ENCODE measurements at places on chromosomes 4 and X.
A peak's percentile ranks its signal among the peaks of the same experiment; 100 is the strongest.

GRCh38 chr4:7273738-7274297 is 81.5 kb downstream of the SORCS2 start:
- DNase-seq: peak; percentile 21

GRCh38 chr4:135418353-135418752 is 1216.8 kb upstream of the PABPC4L start:
- no peak for DNase-seq

DNA sequence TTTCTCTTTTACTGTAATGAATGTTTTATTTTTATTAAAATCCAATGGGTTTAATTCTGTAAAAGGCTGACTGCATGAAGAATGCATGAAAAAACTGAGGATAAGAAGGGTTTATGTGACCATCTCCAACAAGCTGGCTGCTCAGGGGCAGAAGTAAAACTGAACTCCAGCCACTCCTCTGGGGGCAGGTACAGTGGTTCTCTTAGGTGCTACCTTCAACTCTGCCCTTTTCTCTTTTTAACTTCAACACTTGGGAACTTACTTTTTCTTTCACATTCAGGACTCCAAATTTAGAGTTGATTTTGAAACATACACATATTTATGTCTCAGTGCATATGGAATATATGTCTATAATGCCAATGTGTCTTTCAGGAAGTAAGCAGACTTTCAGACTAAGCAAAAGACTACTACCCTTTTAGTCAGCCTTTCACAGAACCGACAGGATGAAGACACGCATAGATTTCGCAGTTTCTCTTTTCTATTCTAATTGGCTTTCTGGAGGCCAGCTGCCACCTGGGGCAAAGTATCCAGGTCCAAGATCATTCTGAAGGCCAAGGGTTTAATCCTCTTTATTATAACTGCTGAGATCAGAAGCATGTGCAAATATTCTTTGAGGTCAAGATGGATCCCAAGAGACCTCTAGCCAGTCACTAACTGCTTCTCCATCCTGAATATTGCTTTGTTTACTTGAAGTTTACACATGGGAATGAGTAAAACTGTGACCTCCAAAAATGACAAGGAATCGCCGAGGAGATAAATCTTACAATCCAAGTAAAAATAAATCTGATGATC is 30.7 kb downstream of the HS3ST1 start:
- DNase-seq: no peak

DNA sequence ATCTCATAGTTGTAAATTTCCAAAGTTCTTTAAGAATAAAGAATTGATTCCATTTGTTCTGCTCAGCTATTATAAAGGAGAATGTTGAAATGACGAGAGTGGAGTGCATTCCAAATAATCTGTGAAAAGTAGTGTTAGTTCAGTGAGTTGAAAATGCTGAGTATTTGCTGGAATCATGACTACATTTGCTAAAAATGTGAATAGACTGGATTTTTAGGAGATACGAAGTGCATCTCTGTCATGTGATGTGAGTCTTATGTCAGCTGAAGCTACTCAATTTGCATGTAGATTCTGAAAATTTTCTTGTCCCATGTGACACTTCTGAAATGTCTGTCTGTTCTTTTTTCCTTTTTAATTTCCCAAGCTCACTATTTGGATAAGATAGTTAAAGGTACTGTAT is 206.0 kb downstream of the DCTD start:
- DNase-seq: no peak

- no peak for DNase-seq
Measured at GRCh38 chr4:148108766-148109165, 333.4 kb downstream of the NR3C2 start.

DNA sequence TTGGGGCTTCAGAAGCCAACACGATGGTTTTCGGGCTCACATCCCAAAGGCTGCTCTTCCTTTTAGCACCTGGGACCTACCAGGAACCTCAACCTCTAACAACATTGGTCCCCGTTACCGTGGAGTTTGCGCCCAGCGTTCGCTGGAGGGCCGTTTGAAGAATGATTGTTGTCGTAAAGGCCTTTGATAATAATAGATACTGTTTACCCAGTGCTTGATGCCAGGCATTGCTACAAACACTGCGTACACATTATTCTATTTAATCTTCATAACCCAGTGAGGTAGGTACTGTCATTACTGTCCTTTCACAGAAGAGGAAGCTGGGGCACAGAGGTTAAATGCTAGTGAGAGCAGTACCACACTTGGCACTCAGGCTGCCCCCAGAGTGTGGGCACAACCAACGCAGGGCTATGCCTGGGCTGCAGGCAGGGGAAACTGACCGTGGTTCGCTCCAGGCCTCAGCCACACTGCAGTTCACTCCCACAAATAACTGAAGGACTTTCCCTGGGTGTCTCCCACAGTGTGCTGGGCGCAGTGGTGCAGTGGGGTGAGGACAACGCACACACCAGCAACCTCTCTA is 1.0 kb upstream of the ACSL1 start:
- DNase-seq: no peak

DNA sequence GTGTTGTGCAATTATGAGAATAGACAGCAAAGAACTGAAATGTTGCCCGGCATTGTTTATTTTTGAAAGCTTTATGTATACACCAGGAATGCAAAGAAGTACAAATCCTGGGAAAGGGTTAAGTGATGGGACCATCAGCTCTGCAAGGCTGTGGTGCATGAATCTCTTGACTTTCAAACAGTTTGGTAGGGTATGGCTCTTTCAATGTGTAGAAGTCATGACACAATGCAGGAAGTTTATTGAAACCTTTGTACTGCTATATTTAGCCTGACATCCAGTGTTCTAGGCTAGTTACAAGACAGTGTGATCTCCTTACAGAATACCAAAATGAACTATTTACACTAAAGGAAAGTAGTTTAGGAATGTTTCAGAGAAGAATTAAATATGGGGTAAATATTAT is 206.8 kb upstream of the HAND2 start:
- DNase-seq: no peak

DNA sequence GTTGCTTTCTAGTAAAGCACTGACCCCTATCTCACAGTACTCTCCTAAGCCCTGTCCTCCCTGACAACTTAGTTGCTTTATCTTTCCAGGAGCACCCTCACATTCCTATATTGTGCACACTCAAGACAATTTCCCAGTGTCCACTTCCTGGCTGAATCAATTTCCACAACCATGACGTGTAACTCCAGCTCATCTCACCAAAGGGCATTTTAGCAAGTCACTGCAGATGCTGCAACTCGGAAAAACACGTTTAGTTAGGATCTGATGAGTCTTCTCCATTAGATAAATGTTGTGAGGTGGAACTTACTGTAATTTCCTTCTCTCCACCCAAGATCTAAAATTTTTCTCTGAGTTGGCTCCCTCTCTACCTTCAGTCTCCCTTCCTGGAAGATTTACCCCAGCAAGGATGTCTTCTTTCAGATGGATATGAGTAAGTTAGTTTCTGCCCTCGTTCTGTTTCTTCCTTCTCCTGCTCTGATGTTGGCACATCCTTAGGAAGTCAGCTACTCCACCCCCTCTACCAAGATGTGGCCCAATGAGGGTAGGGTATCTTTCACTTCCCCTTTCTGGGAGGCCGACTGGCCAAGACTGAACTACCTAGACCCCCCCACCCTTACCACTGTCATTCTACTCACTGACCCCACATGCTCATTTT is 28.8 kb upstream of the IL13RA1 start:
- no peak for DNase-seq

DNA sequence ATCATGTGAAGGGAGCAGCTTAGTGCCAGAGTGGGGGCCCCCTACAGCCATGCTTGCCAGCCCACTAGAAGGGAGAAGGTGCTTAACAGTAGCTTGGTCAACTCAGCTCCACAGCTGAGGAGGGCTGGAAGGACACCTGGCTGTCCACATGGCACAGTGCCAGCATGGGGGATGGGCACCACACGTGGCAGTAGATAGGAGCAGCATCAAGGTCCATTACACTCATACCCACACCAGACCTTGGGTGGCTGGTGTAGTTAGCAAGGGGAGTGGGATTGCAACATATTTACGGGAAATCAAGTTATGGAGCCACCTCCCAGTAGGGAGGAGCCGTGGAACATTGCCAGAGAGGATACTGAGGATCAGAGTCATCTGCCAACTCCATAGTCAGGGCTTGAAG is 37.9 kb upstream of the SLC4A4 start:
- DNase-seq: no peak

DNA sequence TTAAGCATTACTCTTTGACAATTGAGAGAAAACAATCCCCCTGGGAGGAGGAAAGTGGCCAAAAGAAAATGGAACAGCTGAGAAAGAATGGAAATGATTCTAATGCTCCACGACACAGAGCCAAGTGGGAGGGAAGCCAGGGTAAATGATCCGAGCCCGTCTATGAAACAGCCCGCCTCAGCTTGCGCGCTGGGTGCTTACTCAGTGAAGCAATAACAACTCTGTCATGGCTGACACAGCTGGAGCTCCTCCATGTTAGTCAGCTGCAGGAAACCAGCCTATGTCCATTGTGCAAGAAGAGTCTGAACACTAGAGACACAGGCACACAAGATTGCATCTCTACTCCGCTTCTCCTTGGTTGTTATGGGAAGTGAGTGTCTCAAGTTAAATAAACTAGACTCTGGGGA is 19.3 kb downstream of the NOA1 start:
- DNase-seq: no peak

- no peak for DNase-seq
Measured at GRCh38 chrX:31711166-31711565, 639.3 kb upstream of the FTHL17 start.

- DNase-seq: no peak
Measured at GRCh38 chrX:78708262-78708661, 39.3 kb upstream of the LPAR4 start.

DNA sequence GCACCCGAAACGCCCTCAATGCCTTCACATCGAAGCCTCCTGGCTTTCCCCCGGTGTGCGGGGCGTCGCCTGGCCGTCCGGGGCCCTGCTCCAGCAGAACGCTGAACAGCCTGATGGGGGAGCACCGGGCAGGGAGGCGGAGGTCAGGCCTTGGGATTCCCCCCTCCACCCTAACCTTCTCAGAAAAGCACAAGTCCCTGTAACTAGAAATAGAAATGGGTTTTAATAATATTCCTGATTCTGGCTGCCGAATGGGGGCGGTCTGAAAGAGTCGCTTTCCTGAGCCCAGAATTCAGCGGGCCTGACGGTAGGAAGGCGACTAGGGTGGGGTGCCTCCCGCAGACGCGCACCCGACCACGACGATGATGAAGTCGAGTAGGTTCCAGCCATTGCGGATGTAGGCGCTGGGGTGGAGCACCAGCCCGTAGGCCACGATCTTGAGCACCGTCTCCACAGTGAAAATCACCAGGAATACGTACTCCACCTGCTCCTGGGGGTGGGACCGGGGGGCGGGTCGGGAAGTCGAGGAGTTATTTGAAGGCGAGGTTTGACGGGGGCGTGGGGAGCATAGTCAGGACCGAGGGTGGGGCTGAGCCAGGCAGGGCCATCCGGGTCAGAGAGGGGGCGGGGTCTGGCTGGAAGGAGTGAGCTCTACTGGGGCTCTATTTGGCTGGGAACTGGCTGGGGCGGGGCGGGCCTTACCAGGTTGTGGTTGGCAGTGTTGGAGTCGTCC is 2.5 kb downstream of the CACNA1F start:
- DNase-seq: no peak

DNA sequence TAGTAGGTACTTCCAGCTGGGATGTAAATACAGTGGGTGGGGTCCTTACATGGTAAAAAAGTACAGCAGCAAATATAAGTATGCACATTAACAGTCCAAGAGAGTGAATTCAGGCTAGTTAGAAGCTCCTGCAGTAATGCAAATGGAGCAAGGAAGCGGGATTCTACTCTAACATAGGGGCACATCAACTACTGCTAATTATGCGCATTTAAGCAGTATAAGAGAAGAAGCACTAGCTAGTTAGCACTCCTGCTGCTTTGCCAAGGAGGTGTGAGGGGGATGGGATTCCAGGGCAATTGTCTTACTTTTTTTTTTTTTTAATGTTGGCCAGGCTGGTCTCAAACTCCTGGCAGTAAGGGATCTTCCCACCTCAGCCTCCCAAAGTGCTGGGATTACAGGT is 284.1 kb downstream of the CHIC1 start:
- no peak for DNase-seq

DNA sequence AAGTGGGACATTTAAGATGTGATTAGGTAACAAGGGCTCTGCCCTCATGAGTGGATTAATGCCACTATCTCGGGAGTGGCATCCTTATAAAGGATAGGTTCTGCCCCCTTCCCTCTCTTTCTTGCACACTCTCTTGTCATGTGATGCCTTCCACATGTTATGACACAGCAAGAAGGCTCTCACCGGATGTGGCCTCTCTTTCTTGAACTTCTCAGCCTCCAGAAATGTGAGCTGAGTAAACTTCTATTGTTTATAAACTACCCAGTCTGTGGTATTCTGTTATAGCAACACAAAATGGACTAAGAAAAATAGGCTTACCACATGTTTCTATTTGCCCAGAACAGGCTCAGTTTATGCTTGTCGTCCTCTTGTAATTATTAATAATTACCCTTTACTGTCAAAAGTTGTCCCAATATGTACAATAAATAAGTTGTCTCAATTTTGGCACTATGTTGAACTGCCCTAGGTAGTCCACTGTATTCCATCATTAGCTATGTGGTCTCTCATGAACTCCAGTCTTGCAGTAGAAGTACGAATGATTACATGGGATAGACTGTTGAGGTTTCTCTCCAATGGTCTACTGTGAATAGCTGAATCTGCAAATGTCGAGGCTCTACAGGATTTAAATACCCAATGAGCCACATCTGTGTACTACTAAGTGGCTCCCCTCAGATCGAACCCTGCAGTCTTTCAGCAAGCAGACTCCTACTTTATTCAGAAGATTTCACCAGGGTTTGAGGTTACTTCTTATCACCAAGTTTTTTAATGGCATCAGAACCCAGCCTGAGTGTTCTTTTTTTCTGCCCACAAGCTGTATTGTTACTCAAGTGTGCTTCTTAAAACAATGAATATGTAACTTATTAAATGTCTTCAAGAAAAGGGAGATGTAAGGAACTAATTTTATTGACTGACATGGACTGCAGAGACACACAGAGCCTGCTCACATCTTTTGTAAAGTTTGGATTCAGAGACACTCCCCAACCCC is 102.0 kb upstream of the LEF1 start:
- DNase-seq: no peak

GRCh38 chr4:187085339-187085738 is 361.7 kb upstream of the FAT1 start:
- DNase-seq: no peak

DNA sequence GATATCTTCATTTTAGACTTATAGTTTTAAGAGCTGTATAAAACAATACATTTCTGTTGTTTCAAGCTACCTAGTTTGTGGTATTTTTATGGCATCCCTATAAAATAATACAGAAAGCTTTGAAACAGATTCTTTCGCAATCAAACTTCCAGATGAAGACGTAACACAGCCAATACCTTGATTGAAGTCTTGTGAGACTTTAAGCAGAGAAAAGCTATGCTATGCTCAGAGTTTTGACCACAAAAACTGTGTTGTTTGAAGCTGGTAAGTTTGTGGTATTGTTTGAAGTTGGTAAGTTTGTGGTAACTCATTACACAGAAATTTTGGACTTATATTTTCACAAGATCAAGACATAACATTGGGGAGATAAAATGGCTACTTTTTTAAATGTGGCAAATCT is 201.8 kb upstream of the UGT8 start:
- DNase-seq: no peak

DNA sequence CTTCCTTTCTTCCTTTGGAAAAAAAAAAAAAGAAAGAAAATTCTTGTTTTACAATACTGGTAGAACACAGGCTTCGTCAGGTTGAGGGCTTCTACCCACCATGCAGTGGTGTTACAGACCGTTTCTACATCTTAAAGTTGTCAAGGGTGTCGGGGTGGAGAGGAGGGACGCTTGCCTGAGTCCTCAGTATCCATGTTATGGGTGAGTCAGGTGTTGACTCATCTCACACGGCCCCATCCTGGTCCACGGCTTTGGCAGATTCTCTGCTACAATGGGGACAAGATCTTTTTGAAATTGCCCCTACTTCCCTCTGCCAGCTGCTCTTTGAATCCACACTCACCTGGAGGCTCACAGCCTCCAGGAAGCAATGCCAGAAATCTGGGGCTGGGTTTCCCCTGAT is 310.3 kb upstream of the ZFP42 start:
- DNase-seq: no peak
